ENCODE measurements at places on chromosomes 2 and 18.

GRCh38 chr2:69224512-69224837, 162.6 kb downstream of the GFPT1 start:
- DNase-seq, result no peak

DNA sequence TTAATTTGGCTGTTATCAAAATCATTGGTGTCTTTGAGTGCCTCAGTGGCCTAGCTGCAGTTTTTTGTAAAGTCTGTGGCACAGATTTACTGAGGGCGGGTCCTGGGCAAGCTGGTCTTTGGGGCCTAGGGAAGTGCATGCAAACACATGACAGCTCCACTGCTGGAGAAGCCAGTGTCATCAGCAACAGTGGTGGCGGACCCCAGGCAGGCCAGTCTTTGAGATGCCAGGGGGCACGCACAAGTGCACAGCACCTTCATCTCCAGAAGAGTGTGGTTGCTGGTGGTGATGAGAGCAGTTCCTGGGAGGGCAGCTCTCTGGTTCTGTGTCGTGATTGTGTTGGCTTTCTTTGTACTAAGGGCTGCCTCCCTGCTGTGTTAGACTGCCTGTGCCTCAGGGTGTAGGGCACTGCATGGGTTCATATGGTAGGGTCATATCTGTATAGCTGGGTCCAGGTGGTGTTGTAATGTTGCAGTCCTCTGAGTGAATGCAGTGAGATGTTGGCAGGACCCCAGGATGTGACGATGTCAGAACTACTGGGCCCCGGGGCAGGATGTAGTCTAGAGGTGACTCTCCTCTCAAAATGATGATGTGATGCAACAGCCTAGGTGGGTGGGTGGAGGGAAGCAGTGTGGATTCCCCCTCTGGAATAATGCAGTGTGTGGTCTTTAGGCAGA, 646.7 kb upstream of the CDH2 start:
- no peak for DNase-seq

DNA sequence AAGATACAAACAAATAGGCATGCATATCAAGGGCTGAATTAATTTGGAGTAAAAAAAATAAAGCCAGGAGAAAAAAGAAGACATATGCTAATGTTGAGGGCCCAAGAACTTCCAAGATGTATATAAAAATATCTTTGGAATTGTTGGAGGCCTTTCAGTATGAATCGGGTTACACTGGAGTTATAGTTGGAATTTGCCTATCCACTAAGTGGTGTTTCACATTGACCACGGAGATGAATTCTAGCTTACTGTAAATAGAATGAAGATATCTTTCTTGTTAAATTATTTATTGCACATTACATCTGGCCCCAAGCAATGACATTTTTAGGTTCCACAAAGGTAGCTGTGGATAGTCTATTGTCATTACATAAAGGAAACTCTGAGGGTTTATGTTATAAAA, 38.5 kb upstream of the TRIB2 start:
- DNase-seq, result peak; percentile 29

DNA sequence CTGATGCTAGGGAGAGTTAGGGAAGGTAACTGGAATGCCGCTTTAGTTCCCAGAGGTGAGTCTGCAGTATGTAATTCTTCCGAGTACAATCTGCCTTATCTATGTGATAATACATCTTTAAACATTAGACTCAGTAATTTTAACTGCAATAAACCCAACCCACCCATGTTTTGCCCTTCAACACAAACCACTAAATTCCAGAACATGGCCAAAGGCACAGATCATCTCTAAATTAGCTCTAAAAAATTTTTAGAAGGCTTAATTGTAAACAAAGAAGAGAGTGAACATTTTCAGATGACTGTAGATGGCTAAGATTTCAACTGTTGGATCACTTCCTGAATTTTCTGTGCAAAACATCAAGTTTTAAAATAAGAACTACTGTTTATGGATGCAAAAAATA, 488.7 kb upstream of the ID2 start:
- DNase-seq, result no peak

- DNase-seq, result no peak
Observed at GRCh38 chr2:206876216-206876860, 63.0 kb upstream of the CPO start.

GRCh38 chr2:208072250-208072892, 47.0 kb upstream of the PLEKHM3 start:
- DNase-seq, result no peak

DNA sequence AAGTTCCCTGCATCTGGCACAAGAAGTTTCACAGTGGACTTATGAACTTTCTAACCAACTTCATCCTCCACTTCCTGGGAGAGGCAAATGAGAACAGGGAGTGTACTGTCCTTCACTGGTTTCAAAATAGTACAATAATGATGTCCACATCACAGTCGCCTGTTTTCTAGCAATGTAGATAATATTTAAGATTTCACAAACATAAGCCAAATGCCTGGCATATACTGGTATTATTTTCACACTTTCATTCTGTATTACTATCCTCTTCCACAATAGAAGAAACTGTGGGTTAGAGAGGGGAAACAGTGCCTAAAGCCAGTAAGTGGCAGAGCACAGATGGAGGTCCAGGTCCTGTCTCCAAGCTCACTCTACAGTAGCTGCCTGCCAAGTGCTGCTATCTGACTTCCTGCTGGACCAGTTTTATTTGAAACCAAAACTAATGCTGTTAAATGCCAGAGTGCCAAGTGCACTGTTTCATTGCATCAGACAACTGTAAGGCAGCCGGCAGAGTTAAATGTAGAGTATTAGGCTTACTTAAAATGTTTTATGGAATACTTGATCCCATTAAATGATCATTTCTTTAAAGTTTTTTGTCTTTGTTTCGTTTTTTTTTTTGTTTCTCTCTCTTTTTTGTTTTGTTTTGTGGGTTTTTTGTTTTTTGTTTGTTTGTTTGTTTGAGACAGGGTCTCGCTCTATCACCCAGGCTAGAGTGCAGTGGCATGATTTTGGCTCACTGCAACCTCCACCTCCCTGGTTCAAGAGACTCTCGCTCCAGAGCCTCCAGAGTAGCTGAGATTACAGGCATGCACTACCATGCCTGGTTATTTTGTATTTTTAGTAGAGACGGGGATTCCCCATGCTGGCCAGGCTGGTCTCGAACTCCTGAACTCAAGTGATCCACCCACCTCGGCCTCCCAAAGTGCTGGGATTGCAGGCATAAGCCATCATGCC, 15.1 kb downstream of the COBLL1 start:
- DNase-seq, result no peak

- DNase-seq, result no peak
Observed at GRCh38 chr18:43211059-43211458, 66.2 kb downstream of the SYT4 start.

GRCh38 chr18:64254399-64255093, 105.7 kb upstream of the LINC00305 start:
- DNase-seq, result no peak

- no peak for DNase-seq
Observed at GRCh38 chr18:10526561-10526949, 728 bp downstream of the NAPG start.

DNA sequence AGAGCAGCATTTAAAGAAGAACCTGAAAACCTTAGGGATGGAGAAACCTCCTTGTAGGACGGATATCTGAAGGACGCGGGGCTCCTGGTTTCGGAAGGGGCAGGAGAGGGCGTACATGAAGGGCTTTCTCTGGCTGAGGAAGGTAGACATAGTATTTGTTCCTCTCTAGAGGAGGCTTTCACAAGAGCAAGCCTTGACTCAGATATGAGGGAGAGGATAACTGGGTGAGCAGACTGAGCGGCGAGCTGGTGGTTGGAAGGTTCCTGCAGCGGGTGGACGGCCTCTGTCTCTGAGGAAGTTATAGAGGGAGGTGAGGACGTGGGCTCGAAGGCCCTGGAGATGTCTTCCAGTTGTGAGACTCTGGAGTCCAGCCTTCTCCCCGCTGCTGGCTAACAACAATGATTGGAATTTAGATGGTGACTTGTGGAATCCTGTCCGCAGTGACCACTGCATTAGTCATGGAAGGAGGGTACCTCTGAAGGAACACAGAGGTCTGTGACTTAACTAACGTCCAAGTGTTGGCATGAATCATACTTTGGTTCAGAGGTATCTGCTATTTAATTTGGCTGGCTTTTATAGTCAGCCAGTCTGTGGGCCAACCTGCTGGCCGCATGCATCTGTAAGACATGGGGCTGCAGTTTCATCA, 80.9 kb downstream of the ASAP2 start:
- DNase-seq, result peak; percentile 96

- no peak for DNase-seq
Observed at GRCh38 chr2:95032341-95032740, 6.8 kb downstream of the MAL start.

DNA sequence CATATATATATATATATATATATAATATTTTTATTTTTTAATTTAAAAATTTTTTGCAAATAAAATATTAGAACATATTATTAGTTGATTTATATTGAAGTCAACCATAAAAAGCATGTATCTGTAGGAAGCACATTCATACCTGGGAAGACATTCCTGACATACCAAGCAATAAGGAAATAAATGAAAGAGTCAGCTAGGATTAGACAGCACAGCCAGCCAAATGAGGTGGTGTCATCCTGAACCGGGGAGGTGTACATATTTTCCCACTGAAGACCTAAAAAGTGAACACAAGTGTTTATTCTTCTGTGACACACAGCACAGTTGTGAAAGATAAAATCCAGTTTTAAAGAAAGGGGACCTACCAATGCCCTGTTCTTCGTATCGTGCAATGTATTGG, 149.2 kb downstream of the ABCA12 start:
- DNase-seq, result no peak

GRCh38 chr2:37085731-37086147, 1.4 kb downstream of the GPATCH11 start:
- peak; percentile 16 for DNase-seq

- DNase-seq, result no peak
Observed at GRCh38 chr2:149463328-149464002, 124.1 kb downstream of the MMADHC start.

DNA sequence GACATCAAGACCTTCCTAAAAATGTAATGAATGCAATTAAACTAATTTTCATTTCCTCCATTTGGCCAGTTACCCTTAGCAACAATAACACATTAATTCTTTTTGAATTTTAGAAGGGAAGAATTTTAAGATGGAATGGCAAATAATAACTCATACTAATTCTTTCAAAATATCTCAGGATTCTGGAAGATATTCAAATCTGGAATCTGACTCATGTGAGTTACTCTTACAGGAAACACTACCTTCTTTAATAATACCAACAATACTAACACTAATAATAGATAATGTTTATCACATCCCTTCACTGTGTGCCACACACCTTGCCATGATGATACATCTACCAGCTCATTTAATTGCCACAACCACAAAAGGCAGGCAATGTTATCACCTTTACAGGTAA, 46.4 kb downstream of the ZNF521 start:
- no peak for DNase-seq

- no peak for DNase-seq
Observed at GRCh38 chr18:67600181-67601180, 84.0 kb upstream of the DSEL start.

DNA sequence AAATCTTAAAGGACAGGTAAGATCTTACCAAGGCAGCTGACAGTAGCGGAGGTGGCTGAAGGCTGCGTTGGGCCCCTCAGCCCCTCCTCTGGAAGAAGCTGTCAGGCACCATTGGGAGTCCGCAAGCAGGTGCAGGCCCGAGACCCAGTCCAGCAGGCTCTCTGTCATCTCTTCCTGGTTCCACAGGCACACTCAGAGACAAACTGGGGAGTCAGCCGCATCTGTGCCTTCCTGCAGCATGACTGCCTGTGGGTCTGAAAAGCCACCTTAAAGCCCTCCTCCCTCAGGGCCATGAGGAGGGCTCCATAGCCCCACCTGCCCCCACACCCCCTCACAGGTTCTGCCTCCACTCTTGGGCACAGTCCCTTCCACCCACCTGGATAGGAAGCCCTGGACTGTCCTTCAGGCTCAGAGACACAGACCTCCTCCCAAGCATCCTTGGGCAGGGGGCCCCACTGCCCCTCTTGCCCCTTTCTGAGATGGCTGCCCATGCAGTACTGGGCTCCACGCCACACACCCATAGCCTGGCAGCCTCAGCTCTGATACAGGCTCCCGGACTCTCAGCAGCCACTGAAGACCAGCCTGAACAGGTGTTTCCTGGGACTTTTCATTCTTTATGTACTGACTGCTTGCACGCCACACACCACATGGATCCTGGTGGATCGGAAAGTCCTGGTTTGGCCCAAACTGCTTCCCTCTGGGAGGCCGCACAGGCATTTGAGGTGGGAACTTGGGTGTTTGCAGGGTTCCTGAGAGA, 239.8 kb downstream of the SEPTIN10 start:
- no peak for DNase-seq

DNA sequence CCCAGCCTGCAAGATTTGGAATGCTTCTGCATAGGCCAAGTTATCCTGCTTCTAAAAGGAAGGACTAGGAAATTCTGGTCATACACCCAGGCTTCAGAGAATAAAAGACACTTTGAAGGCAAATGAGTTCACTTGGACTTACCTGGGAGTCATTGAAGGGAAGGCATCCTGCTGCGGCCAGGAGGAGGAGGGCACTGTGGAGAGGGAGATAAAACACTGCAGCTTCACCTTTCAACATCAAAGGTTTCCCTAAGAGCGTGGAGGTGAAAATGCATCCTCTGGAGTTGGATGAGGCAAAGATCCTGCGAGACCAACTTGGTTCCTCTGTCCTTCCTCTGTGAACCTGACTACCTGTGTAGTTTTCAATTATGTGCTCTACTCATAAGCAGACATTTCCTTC, 79.5 kb upstream of the RIOK3 start:
- no peak for DNase-seq

- DNase-seq, result no peak
Observed at GRCh38 chr2:119441376-119442225, 9.9 kb downstream of the TMEM37 start.

GRCh38 chr2:102743259-102743658, 18.6 kb upstream of the TMEM182 start:
- DNase-seq, result no peak

GRCh38 chr2:187943772-187944369, 347.8 kb upstream of the GULP1 start:
- no peak for DNase-seq

DNA sequence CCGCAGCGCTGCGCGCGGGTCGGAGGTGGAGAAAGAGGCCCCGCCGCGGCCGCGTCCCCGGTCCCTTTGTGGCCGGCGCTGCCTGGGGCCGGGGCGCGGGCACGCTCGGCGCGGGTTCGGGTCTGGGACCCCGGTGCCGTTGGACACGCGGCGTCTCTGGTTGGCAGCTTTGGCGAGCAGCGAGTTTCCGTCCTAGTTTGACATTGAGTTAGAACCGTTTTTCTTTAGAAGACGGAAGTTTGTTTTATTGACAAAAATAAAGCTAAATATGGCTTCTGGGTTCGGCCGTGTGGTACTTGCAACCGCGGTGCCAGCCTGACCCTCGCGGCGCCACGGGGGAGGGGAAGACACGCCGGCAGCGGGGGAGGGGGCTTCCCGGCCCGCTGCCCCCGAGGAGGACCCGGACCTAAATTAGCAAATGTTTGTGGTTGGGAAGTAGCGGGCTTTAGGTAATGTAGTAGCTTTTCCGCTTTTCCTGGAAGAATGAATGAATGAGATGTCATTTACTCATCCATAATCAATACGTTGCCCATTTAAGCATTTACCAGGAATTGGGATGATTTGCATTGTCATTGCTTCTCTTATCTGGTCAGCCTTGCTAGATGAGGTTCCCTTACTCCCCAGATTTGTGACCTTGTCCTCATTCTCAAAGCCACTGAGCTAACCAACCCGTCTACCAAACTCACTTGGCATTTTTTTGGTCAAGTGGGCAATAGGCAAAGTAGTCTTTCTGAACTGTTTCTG, 530 bp downstream of the GALNT1 start:
- no peak for DNase-seq

- DNase-seq, result no peak
Observed at GRCh38 chr2:105361102-105361889, 24.0 kb downstream of the C2orf49 start.

GRCh38 chr18:63314062-63314790, 5.3 kb downstream of the BCL2 start:
- no peak for DNase-seq

GRCh38 chr2:136236019-136236418, 118.1 kb upstream of the CXCR4 start:
- no peak for DNase-seq
